Neuronal stem cell (in vitro differentiated cells): ENCODE measurements at places on chromosomes 1 and 21.

GRCh38 chr1:185720633-185721272 is 13.4 kb upstream of the HMCN1 start:
- DNase-seq: no peak

DNA sequence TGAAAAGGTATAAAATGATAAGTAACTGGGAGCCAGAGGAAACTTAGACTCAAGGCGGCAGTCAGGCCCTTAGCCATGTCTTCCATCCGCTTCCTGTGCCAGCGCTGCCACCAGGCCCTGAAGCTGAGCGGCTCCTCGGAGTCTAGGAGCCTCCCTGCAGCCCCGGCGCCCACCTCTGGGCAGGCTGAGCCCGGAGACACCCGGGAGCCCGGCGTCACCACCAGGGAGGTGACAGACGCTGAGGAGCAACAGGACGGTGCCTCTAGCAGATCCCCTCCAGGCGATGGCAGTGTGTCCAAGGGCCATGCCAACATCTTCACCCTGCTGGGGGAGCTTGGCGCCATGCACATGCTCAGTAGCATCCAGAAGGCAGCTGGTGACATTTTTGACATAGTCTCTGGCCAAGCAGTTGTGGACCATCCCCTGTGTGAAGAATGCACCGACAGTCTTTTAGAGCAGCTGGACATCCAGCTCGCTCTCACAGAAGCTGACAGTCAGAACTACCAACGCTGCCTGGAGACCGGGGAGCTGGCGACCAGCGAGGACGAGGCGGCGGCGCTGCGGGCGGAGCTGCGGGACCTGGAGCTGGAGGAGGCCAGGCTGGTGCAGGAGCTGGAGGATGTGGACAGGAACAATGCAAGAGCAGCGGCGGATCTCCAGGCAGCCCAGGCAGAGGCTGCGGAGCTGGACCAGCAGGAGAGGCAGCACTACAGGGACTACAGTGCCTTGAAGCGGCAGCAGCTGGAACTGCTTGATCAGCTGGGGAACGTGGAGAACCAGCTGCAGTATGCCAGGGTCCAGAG is at the start of gene BECN2:
Gene BECN2, plus strand, starts transcription at position 76 of the 803 bp plus-strand sequence. Its CDS starts 0 bp downstream, at position 76.
- no peak for DNase-seq

- peak; percentile 57 for DNase-seq
Observed at GRCh38 chr1:1554926-1555915, 14.8 kb upstream of the TMEM240 start.

GRCh38 chr1:2439369-2439768 is 27.0 kb upstream of the PEX10 start:
- DNase-seq: no peak

DNA sequence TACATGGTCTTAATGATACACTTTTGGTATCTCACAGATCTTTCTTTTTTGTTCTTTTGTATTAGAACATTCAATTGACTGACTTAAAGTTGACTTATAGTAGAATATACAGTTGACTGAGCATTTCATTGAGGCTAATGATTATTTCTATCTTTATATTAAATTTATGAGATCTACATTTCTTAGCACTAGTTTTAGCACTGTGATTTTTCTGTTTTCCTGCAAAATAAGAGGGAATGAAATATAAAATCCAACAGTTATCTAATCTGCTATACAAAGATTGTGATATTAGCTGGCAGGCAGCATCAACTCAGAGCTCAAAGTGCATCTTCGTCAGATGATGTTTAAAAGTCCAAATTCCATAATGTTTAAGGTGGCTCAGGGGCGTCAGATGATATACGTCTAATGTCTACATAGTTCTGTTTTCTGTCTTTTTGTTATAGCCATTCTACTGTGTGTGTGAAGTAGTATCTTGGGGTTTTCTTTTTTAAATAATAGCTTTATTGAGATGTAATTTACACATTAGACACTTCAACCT is 85.4 kb downstream of the ATG4C start:
- no peak for DNase-seq
